ENCODE measurements at places on chromosomes 12 and 14.

GRCh38 chr12:52284562-52285171 lies 6.7 kb downstream of the KRT81 start:
- DNase-seq, result no peak

GRCh38 chr14:50910495-50911420 lies 33.5 kb downstream of the PYGL start:
- DNase-seq, result no peak

DNA sequence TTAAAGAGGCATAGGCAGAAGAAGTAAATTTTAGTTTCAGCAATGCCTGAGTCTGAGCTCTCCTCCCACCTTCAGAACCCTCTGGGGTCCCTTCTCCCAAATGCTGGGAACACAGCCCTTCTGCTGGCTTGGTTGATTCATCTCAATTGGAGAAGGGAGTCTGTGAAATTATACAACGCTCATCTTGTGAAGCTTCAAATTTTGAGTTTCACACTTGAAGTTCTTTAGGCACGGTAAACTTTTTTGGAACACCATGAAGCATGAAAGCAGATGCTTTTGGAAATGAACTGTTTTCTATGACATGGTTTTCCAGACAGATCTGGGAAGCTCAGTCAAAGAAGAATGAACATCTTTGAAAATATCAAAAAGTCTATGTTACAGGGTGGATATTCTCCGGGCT lies 69.9 kb downstream of the TBK1 start:
- no peak for DNase-seq

DNA sequence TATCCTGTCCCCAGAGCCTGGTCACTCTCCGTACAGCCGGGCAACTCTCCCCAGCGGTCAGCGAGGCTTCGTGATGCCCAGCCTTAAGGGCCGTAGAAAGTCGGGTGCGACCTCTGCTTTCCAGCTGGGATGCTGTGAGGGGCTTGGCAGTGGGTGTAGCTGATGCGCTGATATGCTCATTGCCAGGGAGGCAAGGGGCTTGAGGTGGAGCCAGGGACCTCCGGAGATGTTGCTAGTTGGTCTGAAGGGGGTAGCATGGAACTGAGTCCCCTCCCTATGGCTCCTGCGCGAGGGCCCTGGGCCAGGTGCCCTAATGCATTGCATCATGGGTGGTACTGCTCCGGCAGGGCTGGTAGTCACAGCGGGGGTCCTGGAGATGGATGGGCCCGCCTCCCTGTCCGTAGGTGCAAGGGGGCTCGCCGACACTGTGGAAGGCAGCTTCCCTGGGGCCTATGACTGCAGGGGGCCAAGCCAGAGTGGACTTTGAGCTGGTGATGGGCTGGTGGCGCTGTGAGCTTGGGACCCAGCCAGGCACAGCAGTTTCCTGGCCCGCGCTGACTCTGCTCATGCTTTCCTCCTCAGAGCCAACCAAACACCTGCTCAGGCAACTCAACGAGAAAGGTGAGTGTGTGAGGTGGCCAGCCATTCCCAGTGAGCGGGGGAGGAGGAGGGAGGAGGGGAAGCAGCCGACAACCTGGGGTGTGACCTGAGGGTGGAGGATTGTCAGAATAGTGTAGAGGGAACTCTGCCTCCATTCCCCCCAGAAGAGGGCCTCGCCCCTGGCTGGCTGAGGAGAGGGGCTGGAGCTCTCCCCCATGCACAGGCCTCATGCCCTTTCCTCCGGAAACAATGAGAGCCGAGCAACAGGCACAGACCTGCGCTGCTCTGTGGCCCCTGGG lies 32.3 kb downstream of the PLEKHG3 start:
- no peak for DNase-seq

- no peak for DNase-seq
Measured at GRCh38 chr14:68460541-68460940, 332.3 kb downstream of the ZFP36L1 start.

GRCh38 chr12:53233671-53234121 lies 1.7 kb upstream of the RARG start:
- DNase-seq, result no peak

- DNase-seq, result no peak
Measured at GRCh38 chr12:107304588-107305532, 211.5 kb upstream of the CRY1 start.

DNA sequence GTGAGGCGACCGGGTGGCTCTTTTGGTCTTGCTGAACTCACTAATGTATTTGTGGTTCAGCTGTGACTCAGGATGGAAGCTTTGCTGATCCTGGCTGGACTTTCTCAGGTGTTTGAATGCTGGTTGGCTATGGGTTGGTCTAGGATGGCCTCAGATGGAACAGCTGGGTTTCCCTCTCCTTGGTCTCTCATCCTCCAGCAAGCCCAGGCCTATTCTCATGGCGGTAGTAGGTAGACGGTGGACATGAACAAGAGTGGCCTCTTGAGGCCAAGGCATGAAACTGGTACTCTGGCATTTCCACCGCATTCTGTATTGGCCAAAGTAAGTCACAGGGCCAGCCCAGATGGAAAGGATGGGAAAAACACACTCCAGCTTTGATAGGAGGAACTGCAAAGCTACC lies 11.8 kb upstream of the POLR3B start:
- no peak for DNase-seq

DNA sequence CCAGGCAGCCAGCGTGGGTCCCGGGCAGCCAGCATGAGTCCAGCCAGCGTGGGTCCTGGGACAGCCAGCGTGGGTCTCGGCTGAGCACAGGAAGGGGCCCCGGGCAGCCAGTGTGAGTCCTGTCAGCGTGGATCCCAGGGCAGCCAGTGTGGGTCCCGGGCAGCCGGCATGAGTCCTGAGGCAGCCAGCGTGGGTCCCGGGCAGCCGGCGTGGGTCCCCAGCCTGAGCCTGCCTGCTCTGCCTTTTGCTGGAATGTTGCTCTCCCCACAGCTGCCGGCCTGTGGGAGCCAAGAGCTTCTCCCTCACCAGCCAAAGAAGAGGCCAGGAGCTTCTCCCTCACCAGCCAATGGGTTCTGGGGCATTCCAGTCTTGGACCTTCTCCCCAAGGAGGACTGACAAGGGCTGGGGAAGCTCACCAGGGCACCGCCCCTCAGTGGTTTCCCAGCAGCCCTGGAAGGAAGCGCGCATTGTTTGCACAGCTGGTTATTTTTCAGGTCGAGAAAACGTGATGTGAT lies 15.0 kb upstream of the RFLNA start:
- no peak for DNase-seq

DNA sequence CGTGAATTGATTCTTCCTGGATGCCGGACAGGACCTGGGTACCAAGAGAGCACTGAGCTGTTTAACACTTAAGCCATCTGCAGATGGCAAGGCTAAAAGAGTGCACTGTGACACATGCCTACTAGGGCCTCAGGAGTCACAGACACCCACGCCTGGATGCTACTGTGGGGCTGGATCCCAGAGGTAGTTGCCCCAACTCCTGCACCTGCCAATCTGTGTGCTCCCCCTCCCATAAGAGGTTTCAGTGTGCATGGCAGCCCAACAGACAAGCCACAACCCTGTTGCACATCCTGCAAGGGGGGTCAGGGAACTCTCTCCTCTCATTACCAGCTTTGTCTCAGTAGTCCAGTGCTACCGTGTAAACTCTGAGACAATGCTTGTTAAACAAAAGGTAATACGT lies 169.0 kb downstream of the CEP128 start:
- DNase-seq, result no peak

GRCh38 chr14:101604935-101605780 lies 43.9 kb downstream of the DIO3 start:
- DNase-seq, result no peak

DNA sequence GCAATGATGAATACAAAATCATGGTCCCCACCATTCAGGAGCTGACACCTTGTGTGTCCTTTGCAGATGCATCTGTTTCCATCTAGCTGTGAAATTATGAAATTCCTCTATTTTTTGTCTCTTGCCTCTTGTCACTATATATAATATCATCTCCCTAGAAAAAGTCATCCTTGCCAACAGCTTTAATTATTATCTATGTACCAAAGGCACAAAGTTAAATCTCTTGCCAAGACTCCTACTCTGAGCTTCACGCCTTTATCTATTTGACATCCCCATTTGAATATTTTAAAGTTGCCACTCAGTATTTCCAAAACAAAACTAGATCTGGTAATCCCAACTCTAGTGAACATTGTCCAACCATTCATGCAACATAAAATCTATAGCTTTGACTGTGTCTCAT lies 32.0 kb upstream of the PRB2 start:
- DNase-seq, result no peak

GRCh38 chr12:99282086-99282485 lies 365.5 kb upstream of the GARIN6 start:
- DNase-seq, result no peak

DNA sequence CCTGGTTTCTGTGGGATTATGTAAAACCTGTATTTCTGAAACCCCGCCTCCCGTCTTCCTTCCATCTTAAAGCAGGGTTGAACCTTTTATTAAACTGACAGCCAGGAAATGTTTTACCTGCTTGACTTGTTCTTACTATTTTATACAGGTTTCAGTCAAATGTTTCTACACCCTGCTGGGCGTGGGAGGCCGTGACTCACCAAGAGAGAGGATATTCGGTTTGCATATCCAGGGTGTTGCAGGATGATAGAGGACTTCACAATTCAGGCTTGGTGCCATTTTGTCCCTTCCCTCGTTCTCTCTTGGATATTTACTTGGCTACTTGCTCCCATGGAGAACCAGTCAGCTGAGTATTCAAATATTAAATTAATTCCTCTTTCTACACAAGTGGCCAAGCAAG lies 69.7 kb downstream of the ARF6 start:
- DNase-seq, result no peak

DNA sequence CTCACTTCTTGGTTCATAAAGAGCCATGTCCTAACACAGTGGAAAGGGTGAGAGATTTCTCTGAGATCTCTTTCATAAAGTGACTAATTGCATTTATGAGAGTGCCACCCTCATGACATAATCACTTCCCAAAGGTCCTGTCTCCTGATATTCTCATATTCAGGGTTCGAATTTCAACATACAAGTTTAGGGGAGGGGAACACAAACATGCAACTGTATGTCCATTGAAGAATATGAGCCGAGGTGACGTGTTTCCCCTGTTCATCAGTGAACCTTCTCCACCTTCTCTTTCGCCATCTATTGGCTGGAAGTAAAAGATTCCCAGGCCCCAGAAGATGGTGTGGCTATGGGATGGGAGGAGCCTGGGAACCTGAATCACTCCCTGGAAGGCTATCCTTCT lies 354.2 kb upstream of the ATP2B1 start:
- DNase-seq, result no peak

DNA sequence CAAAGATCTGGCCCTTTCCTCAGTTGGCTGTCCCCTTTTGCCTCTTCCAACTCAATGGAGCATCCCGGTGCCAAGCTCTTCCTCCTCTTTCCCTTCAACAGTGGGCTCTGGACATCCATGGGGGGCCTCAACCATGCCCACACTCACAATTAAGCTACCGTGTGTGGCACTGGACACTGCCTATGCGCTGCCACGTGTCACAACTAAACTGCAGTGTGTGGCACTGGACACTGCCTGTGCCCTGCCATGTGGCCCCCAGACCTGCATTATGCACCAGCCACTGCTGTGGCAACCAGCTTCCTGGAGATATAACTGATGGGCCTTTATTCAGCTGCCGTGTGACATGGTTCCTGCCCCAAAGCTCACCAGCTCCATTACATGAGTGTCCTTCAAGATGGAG lies 179.1 kb downstream of the KCNA5 start:
- no peak for DNase-seq

- no peak for DNase-seq
Measured at GRCh38 chr12:110561471-110562201, 21.5 kb downstream of the PPTC7 start.

GRCh38 chr12:81558031-81558430 lies 201.1 kb downstream of the PPFIA2 start:
- DNase-seq, result no peak

- no peak for DNase-seq
Measured at GRCh38 chr12:108479364-108480070, 35.6 kb upstream of the FICD start.

Measured in T-helper 1 cell (primary cell).